ENCODE measurements at places on chromosomes 11 and 22. TPM values are rescaled to one million over a fixed set of nuclear protein-coding genes. Genes with fewer than 3 reads are reported as not detected.

GRCh38 chr22:26700886-26701285 is 43.5 kb downstream of the MIAT start:
- H3K27ac ChIP-seq, result no peak overlapping the region
- no peak for DNase-seq
- H3K4me1 ChIP-seq, result peaks cover 4% of the 10 kb centered on the region
- peaks cover 30% of the 10 kb centered on the region for H3K36me3 ChIP-seq

- H3K27me3 ChIP-seq, result no peaks in the 10 kb centered on the region
- no peak for DNase-seq
- H3K27ac ChIP-seq, result peak overlapping the region; percentile 25
These were observed 688.4 kb downstream of the CNTN5 start for GRCh38 chr11:99708928-99709672.

GRCh38 chr11:75077316-75077715 is 19.4 kb downstream of the OR2AT4 start:
- H3K4me3 ChIP-seq, result no peak overlapping the region
- H3K27me3 ChIP-seq, result peaks cover 5% of the 10 kb centered on the region
- no peak overlapping the region for H3K27ac ChIP-seq
- DNase-seq, result no peak

DNA sequence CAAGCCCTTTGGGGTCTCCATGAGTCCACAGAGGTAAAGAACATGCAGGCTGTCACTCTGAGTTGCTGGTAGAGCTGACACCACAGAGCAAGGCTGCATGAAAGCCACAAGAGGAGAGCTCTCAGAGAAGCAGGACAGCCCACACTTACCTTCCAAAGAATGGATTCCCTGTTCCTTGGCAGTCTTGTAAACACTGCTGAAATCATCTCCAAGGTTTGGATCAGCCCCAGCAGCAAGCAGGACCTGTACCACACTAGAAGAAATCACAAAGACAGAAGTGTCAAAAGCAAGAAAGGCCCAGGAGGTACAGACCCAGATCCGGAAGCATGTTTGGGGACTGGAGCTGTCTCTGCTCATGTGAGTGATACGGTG is 54.2 kb downstream of the CLPB start:
- no peak for DNase-seq
- H3K27me3 ChIP-seq, result no peaks in the 10 kb centered on the region
- no peaks in the 10 kb centered on the region for H3K4me1 ChIP-seq
- H3K27ac ChIP-seq, result no peak overlapping the region
- no peak overlapping the region for H3K4me3 ChIP-seq

DNA sequence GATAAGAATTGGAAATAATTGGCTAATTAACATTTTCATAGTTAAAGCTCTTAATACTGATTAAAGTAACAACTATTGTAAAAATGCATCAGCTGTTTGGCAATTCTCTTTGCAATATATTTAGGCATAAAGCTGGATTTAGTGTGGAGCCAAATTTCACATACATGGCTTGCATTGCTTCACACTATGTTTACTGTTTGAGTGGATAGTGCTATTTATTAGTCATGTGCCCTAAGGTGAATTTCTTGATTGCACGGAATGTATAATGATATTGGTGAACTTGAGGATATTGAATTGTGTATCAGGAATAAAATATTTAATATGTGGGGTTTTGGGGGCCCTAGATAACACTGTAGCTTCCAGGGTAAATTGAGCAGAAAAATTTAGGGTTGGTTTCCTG is 100.9 kb downstream of the AASDHPPT start:
- H3K27ac ChIP-seq, result no peak overlapping the region
- H3K4me3 ChIP-seq, result no peak overlapping the region
- H3K36me3 ChIP-seq, result peaks cover 14% of the 10 kb centered on the region
- H3K4me1 ChIP-seq, result peaks cover 17% of the 10 kb centered on the region
- no peak for DNase-seq

DNA sequence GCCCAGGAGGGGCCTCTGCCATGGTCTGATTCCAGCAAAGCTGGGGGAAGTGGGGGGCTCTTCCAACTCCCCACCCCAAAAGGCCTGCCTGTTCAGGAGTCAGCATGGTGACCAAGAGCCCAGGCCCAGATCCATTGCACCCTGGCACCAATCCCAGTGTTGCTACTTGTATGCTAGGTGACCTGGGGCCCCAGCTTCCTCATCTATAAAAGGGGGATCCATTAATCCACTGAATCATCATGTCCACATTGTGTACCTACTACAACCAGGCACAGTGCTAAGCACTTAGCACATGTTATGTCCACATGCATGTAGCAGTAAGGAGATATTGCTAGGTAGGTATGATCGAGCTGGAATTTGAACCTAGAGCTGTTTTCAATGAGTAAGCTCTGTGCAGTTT is 2.0 kb downstream of the SYT12 start:
- no peak overlapping the region for H3K27ac ChIP-seq
- H3K4me1 ChIP-seq, result peaks cover 29% of the 10 kb centered on the region
- no peak for DNase-seq
- H3K4me3 ChIP-seq, result no peak overlapping the region
- H3K27me3 ChIP-seq, result peaks cover 41% of the 10 kb centered on the region

ZDHHC13 gene
- 23.6 TPM for total RNA-seq

CTSW gene
- not detected for total RNA-seq

SCGB1C1 gene
- total RNA-seq, result not detected

ESAM gene
- total RNA-seq, result 0.44 TPM

Measured in WTC11 (cell line).